ENCODE measurements at places on chromosomes 11 and 22.

DNA sequence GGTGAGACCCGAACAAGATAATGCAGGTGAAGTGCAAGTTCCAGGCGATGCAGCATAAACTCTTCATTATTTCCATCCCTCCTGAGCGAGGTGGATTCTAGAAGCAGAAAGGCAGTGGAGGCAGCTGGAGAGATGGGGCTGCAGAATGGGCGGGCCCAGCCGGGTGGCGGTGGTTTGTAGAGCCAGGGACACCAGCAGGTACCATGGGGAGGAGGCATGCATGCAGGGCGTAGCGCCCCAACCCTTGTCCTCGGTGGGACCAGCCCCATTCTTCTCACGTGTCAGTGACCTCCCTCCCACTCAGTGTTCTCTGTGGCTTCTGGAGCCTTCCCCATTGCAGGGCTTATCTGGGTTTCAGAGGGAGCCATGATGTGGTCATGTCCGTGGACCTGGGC, 38.0 kb downstream of the MPPED1 start:
- no peak for DNase-seq

- no peak for DNase-seq
Measured at GRCh38 chr22:48845356-48845936, 982.2 kb downstream of the BRD1 start.

- no peak for DNase-seq
Measured at GRCh38 chr11:80635178-80635577, 1194.3 kb upstream of the TENM4 start.

DNA sequence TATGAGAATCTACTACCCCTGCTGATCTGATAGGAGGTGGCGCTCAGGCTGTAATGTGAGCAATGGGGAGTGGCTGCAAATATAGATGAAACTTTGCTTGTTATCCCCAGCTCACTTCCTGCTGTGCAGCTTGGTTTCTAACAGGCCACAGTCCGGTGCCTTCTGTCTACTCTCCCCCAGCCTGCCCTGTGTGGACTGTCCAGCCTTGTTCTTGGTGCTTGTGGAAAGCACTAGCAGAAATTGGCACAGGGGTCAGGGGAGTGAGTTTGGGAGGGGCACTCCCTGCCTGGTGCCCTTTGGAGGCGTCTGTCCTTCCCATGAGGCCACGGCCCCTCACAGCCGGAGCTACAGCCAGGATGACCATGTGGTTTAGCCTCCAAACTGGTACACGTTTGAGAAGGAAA, 14.3 kb downstream of the MOV10L1 start:
- DNase-seq, result no peak

GRCh38 chr22:46262449-46263215, 511 bp downstream of the PKDREJ start:
- no peak for DNase-seq

DNA sequence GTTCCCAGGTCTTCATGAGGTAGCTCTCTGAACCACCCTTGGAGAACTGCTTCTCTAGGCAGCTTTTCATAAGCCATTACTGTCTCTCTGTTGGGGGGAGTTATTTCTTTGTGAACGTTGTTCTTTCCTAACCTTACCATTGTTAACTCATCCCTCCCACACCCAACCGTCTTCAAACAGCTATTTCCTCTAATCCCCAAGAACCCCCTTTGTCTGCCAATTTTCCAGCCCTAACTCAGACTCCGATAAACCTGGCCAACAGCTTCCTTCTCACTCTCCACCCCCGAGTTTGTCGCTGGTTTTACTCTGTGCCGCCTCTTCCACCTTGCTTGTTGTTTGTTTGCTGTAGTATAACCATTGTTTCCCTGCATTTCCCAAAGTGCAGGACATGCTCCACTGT, 131.5 kb downstream of the CCDC34 start:
- no peak for DNase-seq

DNA sequence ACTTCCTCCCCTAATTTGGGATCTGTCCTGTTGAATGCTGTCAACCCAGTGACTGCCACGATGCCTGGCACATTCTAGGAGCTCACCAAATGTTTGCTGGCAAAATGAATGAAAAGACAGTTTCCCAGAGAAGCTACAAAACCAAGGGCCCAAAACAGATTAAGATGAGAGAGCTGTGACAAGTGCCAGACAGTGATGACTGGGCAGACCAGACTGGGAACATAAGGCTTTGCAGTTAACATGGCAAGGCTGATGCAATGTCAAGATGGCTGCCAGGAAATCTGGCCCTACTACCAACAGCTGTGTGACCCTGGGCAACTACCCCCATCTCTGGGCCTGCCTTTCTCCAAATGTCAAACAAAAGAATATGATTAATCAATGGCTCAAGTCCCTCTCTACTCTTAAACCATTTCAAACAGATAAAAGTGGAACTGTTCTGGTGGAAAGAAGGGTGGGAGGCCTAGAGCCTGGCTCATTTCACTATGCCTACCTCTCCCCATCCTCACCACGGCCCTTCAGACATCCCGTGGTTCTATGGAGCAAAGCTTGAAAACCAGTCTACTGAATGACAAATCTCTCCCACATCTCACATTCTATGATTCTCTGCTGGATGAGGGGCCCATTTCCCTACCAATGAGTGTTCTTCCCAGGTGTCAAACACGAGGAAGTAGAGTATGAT, 12.8 kb downstream of the AP1B1 start:
- DNase-seq, result no peak

- DNase-seq, result no peak
Measured at GRCh38 chr22:43812890-43813289, 785 bp upstream of the EFCAB6 start.

- no peak for DNase-seq
Measured at GRCh38 chr11:5557751-5558150, 9.4 kb upstream of the OR52H1 start.
